Activated CD4-positive, alpha-beta T cell treated with anti-CD3 and anti-CD28 coated beads, Interleukin-2, amount 10 ng/mL, durations not matched to agents 24 days and 14 days (primary cell): ENCODE measurements at places on chromosomes 12 and 14. TPM values are rescaled to one million over a fixed set of nuclear protein-coding genes. Genes with fewer than 3 reads are reported as not detected.

The FAM181A gene
- total RNA-seq = not detected in 2 replicates

The TAS2R46 gene
- total RNA-seq = 1.3 and 2.2 TPM in 2 replicates

The OS9 gene
- 84.3 and 92.6 TPM in 2 replicates for total RNA-seq

The HOXC9 gene
- not detected in 2 replicates for total RNA-seq

The TCL1B gene
- not detected in 2 replicates for total RNA-seq

The EGLN3 gene
- 17.4 and 17.6 TPM in 2 replicates for total RNA-seq

The SRGAP1 gene
- total RNA-seq = 0.16 and 0.21 TPM in 2 replicates

The BMP4 gene
- total RNA-seq = not detected in 2 replicates

DNA sequence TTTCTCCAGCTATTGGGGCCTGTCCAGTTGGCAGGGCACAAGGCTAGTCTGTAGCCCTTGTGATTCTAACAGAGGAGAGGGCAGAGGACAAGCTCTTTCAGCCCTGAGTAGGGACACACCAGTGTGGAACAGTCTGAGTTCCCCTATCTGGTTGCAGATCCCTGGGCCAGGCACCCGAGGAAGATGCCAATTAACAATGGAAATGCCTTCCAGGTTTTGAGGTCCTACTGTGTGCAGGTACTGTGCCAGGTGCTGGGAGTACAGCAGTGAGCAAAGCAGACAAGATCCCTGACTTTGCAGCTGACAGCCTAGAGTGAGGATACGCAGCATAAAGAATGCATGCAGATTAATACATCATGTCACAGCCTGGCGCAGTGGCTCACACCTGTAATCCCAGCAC, 17.1 kb downstream of the DTX1 start:
- H3K4me1 ChIP-seq = peaks cover 14% of the 10 kb centered on the region
- no peaks in the 10 kb centered on the region for H3K36me3 ChIP-seq
- H3K27me3 ChIP-seq = no peaks in the 10 kb centered on the region
- no peak overlapping the region for H3K4me3 ChIP-seq

GRCh38 chr12:115404761-115405470, 720.9 kb upstream of the TBX3 start:
- H3K4me3 ChIP-seq = no peak overlapping the region
- no peaks in the 10 kb centered on the region for H3K4me1 ChIP-seq
- no peaks in the 10 kb centered on the region for H3K36me3 ChIP-seq
- no peaks in the 10 kb centered on the region for H3K27me3 ChIP-seq

GRCh38 chr12:111034083-111034885, 113.9 kb upstream of the MYL2 start:
- H3K27me3 ChIP-seq = peaks cover 76% of the 10 kb centered on the region
- no peak for DNase-seq
- peaks cover 10% of the 10 kb centered on the region for H3K4me1 ChIP-seq
- peak within 1 kb of the TSS; percentile 61 for H3K4me3 ChIP-seq

GRCh38 chr12:12201274-12201758, 65.5 kb downstream of the LRP6 start:
- DNase-seq = no peak
- H3K4me1 ChIP-seq = peaks cover 5% of the 10 kb centered on the region
- H3K4me3 ChIP-seq = no peak overlapping the region
- H3K36me3 ChIP-seq = peaks cover 3% of the 10 kb centered on the region

- no peak overlapping the region for H3K4me3 ChIP-seq
- peaks cover 18% of the 10 kb centered on the region for H3K27me3 ChIP-seq
- H3K36me3 ChIP-seq = no peaks in the 10 kb centered on the region
- H3K4me1 ChIP-seq = peaks cover 3% of the 10 kb centered on the region
These were observed 37.9 kb upstream of the GNG2 start for GRCh38 chr14:51822499-51822898.

GRCh38 chr12:109527489-109528123, 45.7 kb downstream of the MMAB start:
- no peak overlapping the region for H3K27ac ChIP-seq
- no peak overlapping the region for H3K4me3 ChIP-seq
- H3K27me3 ChIP-seq = no peaks in the 10 kb centered on the region
- no peak for DNase-seq
- H3K4me1 ChIP-seq = no peaks in the 10 kb centered on the region

DNA sequence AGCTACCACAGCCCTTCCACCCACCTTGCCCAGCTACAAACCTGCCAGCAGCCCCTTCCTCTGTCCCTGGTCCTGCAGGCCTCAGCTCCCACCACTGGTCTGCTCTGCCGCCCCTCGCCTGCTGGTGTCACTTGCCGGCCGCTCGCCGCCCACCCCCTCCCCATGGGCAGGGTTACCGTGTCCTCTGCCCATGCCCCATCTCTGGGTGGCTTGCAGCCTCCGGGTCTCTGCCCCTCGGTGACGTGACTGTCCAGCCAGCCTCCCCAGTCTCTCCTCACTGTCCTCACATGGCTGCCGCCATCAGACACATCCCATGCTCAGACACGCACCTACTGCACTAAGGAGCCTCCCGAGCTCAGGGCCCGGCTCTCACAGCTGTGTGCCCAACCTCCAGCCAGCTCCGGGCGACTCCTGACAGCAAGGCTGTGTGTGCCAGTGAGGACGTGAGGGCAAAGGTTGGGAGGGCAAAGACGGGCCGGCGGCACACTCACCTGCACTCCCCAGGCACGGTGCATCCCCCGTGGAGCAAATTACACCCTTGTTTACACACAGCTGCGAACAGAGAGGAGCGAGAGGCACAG, 13.4 kb downstream of the JAG2 start:
- no peak for DNase-seq
- H3K36me3 ChIP-seq = no peaks in the 10 kb centered on the region
- no peak overlapping the region for H3K4me3 ChIP-seq
- no peaks in the 10 kb centered on the region for H3K27me3 ChIP-seq
- no peak overlapping the region for H3K27ac ChIP-seq

GRCh38 chr14:34981743-34982420, 910 bp upstream of the SRP54 start:
- no peak overlapping the region for H3K27ac ChIP-seq
- peaks cover 14% of the 10 kb centered on the region for H3K4me1 ChIP-seq
- H3K36me3 ChIP-seq = peaks cover 20% of the 10 kb centered on the region
- H3K27me3 ChIP-seq = no peaks in the 10 kb centered on the region

DNA sequence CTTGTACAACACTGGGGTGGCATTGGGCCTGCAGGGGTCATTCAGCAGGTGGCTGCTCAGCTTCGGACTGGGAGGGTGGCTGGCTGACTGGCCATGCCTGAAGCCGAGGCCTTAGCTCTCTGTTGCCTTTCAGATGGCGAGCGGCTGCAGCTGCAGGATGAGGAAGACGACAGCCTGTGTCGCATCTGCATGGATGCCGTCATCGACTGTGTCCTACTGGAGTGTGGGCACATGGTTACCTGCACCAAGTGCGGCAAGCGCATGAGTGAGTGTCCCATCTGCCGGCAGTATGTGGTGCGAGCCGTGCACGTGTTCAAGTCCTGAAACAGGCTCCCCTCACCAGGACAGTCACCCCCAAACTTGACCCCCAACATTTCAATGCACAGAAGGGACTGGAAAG, 23.3 kb downstream of the RNF34 start:
- H3K36me3 ChIP-seq = peaks cover 81% of the 10 kb centered on the region
- no peak overlapping the region for H3K27ac ChIP-seq
- no peak for DNase-seq
- H3K4me3 ChIP-seq = no peak overlapping the region

DNA sequence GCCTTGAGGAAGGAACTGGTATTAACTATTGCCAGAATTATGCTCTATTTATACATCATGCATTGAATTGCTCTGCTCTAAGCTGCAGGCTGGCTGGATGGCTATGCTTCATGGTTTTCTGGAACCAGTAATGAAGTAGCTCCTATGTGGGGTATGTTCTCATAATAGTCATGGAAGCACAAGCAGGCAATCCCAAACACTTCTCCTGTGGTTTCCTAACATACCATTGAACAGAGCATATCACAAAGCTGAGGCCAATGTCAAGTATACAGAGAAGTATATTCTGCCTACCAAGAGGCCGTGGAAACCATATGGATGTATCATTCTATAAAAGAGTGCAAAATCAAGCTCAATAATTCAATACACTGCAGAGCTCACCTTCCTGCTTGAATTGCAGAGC, 1752.4 kb upstream of the FLRT2 start:
- DNase-seq = no peak
- no peaks in the 10 kb centered on the region for H3K36me3 ChIP-seq
- H3K27me3 ChIP-seq = no peaks in the 10 kb centered on the region
- no peak overlapping the region for H3K4me3 ChIP-seq

DNA sequence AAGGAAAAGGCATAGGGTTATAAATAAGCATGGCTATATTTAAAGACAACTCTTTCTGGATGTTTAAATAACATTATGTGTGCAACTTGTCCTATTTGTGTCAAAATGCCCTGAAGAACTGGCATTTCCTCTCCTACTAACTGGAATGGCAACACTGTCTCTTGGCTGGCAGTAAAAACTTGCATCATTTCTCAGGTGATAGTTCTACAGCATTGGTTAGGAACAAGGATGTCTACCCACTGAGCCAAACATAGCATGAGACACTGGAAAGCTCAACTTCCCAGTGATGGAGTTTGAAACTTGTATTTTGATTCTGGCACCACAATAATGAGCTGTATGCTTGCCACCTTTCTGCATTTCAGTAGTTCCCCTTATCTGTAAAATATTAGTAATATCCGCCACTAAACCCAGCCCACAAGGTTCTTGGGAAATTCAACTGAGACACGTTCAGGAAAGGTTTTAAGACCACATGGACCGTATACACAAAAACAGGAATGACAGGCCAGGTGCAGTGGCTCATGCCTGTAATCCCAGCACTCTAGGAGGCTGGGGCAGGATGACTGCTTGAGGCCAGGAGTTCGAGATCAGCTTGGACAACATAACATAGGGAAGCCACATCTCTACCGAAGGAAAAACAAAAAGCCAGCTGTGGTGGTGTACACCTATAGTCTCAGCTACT, 5.1 kb downstream of the SLC38A2 start:
- peak overlapping the region; percentile 73 for H3K27ac ChIP-seq
- H3K36me3 ChIP-seq = peaks cover 86% of the 10 kb centered on the region
- peaks cover 3% of the 10 kb centered on the region for H3K27me3 ChIP-seq
- DNase-seq = no peak
- H3K4me3 ChIP-seq = peak overlapping the region; percentile 86
- H3K4me1 ChIP-seq = peaks cover 66% of the 10 kb centered on the region

DNA sequence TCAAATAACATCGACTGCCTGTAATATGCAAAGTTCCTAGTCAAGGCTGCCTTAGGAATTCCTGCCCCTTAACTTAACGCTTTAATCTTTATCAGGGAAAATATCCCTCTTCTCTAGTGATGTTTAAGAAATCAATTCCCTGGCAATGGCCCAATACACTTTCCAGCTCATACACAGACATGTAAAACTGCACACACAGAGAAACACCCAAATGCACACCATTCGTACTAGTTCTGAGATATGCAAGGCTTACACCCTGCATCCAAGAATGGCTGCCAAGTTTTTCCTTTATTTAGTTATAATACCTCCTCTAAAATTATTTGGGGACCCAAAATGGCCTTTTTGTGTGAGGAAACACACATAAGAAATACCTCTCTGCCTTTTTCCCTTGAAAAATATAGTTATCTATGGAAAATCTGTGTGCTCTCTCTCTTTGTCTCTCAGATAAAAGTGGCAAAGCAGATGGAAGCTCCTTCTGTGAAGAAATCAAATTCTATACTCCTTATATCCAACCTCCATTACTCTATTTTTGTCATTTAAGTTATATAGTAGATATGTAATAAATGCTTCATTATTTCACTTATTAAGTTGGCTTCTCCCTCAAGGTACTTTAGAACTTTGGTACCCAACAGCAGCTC, 120.0 kb upstream of the MDM1 start:
- H3K36me3 ChIP-seq = no peaks in the 10 kb centered on the region
- DNase-seq = no peak
- peak overlapping the region; percentile 98 for H3K27ac ChIP-seq
- H3K4me1 ChIP-seq = peaks cover 78% of the 10 kb centered on the region
- no peaks in the 10 kb centered on the region for H3K27me3 ChIP-seq
- peak overlapping the region; percentile 52 for H3K4me3 ChIP-seq

GRCh38 chr12:62028536-62028935, 231.7 kb upstream of the USP15 start:
- no peaks in the 10 kb centered on the region for H3K27me3 ChIP-seq
- H3K4me3 ChIP-seq = no peak overlapping the region
- no peak overlapping the region for H3K27ac ChIP-seq
- no peaks in the 10 kb centered on the region for H3K4me1 ChIP-seq

DNA sequence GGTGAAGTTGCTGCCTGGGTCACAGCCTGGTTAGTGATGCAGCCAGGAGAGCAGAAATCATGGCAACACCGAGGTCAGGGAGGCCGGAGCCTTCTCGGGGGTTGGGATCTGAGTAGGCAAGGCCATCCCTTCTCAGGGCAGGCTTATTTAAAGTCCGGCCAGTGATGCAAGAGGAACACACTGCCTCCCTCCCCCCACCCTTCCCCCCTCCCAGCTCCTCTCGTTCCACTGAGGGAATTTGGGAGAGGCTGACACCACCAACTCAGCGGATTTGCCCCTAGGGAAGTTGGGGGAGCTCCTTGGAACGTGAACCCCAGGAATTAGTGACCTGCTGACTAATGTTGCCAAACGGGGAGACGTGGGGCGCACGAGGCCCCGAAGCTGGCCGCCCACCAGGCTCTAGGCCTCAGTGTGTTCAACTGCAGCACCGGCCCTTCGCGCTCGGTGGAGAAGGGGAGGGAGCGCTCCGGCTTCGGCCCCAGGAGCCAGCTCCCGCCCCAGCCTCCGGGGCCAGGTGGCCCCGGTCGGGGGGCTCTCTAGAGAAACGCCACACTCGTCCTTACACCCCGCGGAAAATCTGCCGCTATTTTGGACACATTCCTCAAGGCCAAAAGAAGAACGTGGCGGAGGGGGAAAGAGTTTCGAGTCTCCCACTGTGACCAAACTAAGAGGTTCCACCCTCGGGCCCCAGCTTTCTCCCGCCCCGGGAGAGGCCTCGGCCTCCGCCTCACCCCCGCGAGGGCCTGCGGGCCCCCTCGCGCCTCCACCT, 1.6 kb downstream of the CTDSP2 start:
- H3K4me3 ChIP-seq = peak overlapping the region; percentile 83
- peaks cover 48% of the 10 kb centered on the region for H3K4me1 ChIP-seq
- DNase-seq = peak; percentile 79
- peaks cover 6% of the 10 kb centered on the region for H3K36me3 ChIP-seq
- peak overlapping the region; percentile 86 for H3K27ac ChIP-seq
- H3K27me3 ChIP-seq = peaks cover 10% of the 10 kb centered on the region

DNA sequence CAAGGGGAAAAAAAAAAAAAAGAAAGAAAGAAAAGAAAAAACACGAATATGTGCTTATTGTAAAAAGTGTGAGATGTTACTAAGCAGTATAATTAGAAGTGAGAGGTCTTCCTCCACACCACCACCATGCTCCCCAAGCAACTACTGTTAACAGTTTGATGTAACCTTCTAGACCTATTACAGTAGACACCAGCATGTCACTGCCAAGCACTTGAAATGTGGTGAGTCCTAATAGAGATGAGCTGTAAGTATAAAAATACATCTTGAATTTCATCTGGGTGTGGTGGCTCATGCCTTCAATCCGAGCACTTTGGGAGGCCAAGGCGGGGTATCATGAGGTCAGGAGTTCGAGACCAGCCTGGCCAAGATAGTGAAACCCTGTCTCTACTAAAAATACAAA, 8.1 kb upstream of the SNRNP35 start:
- peaks cover 24% of the 10 kb centered on the region for H3K4me1 ChIP-seq
- H3K27me3 ChIP-seq = no peaks in the 10 kb centered on the region
- no peak overlapping the region for H3K4me3 ChIP-seq
- no peaks in the 10 kb centered on the region for H3K36me3 ChIP-seq
- DNase-seq = no peak

DNA sequence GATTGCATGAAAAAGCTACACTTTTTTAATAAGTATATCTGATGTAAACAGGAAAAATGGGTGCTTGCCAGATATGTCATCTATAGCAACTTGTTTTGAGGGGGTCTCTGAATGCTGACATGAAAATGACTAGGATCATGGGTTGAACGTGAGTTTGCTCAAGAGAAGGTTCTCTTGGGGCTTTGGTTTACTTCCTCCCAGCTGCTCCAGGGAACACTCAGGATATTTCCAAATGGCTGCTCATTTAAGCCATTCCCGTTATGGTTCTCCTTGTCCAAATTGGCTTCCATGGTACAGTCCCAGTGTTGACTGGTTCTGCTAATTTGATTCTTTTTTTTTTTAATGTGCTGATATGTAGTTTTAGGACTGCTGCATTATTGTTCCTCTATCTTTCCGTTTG, 118.3 kb downstream of the ETV6 start:
- H3K27ac ChIP-seq = peak overlapping the region; percentile 95
- H3K4me3 ChIP-seq = no peak overlapping the region
